Lower lobe of right lung (tissue), 2 donors: ENCODE measurements at places on chromosomes 6 and 20. TPM values are rescaled to one million over a fixed set of nuclear protein-coding genes. Genes with fewer than 3 reads are reported as not detected.

DNA sequence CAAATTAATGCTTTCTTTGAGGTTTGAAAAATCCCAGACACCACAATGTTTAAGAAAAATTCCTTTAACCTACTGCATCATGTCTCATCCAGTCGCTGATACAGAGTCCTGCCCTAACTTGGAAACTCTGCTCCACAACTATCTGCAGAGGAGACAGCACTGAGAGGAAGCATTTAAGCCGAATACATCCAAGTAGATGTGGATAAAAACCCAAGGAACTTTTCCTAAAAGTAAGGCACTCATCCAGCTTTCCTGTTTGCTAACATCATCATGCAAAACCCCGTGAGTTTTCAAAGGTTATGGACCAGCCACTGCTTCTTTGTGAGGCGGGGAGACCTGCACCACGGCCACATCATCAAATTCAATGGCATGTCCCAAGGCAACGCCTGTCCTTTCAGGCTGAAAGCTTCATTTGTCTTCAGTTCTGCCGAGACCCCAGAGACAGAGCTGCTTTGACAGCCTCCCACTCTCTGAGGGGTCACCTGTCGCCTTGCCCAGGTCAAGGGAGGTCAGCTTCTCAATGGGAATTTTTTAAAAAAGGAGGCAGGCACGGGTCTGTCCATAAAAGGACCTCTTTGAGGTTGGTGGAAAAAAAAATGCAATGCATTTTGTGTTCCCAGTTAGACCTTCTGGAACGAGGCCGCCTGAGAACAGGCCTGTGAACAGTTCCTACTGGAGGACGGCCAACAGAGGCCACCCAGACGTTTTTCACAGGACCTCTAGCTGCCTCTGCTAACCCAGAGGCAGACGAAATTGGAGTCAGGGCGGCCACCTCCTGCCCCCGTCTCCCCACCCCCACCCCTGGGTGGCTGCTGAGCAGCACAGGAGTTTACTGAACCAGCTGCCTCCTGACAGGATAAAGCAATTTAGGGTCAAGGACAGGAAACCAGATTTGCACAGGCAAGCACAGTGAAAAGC, 142.5 kb upstream of the HDDC2 start:
- no peak overlapping the region for H3K27ac ChIP-seq
- H3K27me3 ChIP-seq: no peaks in the 10 kb centered on the region
- H3K4me3 ChIP-seq: no peak overlapping the region

SCGN gene
- not detected for total RNA-seq

DNA sequence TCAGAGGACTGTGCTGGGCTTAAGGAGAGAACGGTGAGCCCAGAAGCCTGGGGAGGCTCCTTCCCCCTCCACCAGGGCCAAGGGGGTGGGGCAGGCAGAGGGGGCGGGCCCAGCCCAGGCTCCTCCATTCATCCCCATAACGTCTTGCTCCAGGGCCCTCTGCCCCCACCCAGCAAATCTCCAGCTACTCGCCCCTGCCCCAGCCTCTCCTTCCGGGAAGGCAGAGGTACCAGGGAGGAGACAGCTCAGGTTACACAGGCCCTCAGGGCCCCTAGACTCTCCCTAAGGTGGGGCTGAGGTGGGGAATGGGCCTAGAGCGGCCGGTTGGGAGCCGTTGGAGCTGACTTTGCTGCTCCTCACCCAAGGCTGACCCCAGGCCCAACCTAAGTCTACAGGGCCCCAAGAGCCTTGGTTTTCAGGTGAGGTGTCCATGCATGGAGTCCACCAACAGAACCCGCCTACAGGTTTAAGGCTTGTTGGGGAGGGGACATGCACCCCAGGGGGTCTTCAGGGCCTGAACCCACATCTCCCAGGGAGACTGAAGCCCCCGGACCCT, 1.2 kb downstream of the LAMA5 start:
- H3K4me1 ChIP-seq: peaks cover 92% of the 10 kb centered on the region
- peaks cover 11% of the 10 kb centered on the region for H3K27me3 ChIP-seq

DNA sequence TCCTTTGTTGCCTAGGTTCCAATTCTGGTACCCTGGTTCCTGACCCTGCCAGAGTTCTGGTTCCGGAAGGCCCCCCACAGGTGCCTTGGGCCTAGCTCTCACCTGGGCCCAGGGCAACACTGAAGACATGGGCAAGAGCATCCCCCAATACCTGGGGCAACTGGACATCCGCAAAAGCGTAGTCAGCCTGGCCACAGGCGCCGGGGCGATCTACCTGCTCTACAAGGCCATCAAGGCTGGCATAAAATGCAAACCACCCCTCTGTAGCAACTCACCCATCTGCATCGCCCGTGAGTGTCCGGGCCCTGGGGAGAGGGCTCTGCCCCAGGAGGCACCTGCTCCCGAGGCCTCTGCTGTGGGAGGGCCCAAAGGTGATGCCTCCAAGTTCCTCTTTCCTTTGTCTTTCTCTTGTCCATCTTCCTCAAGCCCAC, at the start of gene ARMC12:
ARMC12 (plus strand) TSS at position 51 of the 431 bp plus-strand sequence; CDS start at position 128, 77 bp downstream.
- H3K36me3 ChIP-seq: no peaks in the 10 kb centered on the region
- H3K27me3 ChIP-seq: no peaks in the 10 kb centered on the region
- H3K4me3 ChIP-seq: no peak within 1 kb of the TSS
- peaks cover 35% of the 10 kb centered on the region for H3K4me1 ChIP-seq
- no peak within 1 kb of the TSS for H3K27ac ChIP-seq

GRCh38 chr20:62310757-62311121, 7.9 kb downstream of the ADRM1 start:
- DNase-seq: no peak
- H3K4me3 ChIP-seq: no peak overlapping the region
- no peak overlapping the region for H3K27ac ChIP-seq

KIF6 gene
- total RNA-seq: 2.5 TPM

DNA sequence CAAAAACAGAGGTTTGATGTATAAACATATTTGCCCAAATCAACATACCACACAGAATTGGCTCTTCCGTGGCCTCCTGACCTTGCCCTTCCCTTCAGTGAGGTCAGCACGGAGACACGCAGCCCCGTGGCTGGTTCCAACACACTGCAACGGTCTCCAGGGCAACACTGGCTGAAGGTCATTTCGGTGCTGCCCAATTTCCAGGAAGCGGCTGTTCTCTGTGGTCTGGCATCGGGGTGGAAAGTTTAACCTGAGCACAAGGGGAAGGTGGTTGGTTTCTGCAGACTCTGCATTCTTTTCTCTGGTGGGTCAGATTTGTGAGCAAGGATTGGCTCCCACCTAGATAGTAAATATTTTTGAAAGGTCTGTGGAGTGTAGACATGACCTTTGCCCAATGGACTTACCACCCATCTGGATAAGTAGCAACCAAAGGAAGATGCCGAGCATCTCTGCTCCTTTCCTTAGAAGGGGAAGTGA, 177.6 kb upstream of the PHACTR1 start:
- H3K36me3 ChIP-seq: no peaks in the 10 kb centered on the region
- H3K27ac ChIP-seq: no peak overlapping the region
- H3K4me3 ChIP-seq: no peak overlapping the region
- no peaks in the 10 kb centered on the region for H3K27me3 ChIP-seq

- no peaks in the 10 kb centered on the region for H3K36me3 ChIP-seq
- no peak overlapping the region for H3K4me3 ChIP-seq
Measured at GRCh38 chr6:9398767-9399373, 963.5 kb upstream of the SLC35B3 start.

GRCh38 chr6:149211046-149211571, 106.4 kb upstream of the TAB2 start:
- H3K4me3 ChIP-seq: no peak overlapping the region
- H3K4me1 ChIP-seq: peaks cover 10% of the 10 kb centered on the region
- H3K36me3 ChIP-seq: no peaks in the 10 kb centered on the region

DNA sequence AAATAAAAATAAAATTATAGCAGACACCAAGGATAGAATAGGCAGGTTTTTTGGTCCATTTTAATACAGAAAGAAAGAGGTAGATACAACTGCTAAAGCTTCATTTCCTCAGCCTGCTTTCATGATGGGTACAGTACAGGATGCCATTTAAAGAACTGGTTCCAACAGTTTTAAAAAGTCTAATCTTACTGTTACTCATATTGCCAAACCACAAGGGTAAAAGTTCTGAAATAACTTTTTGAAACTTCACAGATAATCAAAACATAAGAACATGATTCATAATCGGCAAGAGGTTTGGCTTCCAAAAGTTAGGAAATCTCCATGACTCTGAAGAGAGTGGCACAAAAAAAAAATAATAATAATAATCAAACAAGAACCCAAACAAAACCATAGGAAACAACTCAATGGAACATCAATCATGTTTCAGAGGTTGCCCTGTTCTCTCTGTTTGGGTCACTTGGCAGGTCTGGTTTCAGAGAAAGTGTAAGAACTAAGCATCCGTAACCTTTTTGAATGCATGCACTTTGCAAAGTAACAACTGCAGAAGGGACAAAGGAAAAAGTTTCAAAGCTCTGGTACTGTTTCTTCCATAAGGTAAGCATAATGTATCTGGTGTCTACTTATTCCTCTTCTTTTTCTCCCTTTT, 79.7 kb downstream of the SMLR1 start:
- no peak overlapping the region for H3K27ac ChIP-seq
- DNase-seq: no peak
- no peaks in the 10 kb centered on the region for H3K27me3 ChIP-seq
- H3K4me3 ChIP-seq: no peak overlapping the region
- no peaks in the 10 kb centered on the region for H3K4me1 ChIP-seq
- H3K36me3 ChIP-seq: no peaks in the 10 kb centered on the region

FAM209B gene
- total RNA-seq: 0.59 TPM

DNA sequence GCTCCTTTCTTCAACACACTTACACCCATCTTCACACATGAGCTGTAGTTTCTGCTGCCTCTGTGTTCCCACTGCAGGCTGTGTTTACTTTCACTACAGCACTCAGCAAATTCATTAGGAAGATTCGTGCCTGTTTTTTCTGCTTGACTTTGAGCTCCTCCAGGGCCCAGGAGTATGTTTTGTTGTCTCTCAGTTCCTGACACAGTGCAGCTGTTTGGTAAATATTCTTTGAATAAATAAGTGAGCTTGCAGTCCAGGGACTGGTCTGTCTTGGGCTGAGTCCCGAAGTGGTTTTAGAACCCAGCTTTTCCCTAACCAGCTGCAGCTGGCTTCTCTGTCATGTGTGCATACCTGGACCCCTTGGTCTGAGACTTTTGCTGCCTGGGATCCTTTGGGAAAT, 46.6 kb upstream of the CCN6 start:
- no peak overlapping the region for H3K4me3 ChIP-seq
- no peaks in the 10 kb centered on the region for H3K27me3 ChIP-seq
- H3K27ac ChIP-seq: no peak overlapping the region

DNA sequence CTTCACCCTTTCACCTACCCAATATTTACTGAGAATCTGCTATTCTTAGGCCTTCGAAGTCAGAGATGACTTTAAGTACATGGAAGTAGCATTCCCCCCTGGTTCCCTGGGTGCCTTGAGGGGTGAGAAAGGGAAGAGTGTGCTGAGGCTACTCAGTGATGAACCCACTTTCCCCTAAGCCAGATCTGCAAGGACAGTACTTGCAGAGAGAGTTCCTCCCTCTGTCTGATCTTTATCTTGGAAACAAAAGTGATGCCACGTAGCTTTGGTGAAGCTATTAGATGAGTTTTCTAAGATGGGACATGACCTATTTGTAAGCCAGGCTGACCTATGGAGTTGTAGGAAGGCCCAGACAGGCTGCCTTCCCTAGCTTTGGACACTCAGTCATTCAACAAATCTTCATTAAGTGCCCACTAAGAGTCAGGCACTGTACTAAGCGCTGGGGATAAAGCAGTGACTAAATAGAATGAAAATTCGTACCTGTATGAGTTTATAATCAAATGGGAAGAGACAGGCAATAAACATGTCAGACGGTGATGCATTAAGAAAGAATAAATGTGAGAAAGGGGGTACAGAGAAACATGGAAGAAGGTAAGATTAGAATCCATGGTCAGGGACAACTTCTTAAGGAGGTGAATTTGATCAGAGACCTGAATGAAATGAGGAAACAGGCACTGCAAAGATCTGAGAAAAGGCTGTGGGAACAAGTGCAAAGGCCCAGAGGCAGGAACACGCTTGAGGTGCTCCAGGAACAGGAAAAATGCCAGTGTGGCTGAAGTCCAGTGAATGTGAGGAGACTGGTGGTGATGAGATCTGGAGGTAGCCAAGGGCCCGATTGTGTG, 42.2 kb downstream of the BCL2L1 start:
- no peak for DNase-seq
- H3K4me3 ChIP-seq: no peak overlapping the region
- peak overlapping the region; percentile 3 for H3K27ac ChIP-seq

PI3 gene
- total RNA-seq: 9.2 TPM

DNA sequence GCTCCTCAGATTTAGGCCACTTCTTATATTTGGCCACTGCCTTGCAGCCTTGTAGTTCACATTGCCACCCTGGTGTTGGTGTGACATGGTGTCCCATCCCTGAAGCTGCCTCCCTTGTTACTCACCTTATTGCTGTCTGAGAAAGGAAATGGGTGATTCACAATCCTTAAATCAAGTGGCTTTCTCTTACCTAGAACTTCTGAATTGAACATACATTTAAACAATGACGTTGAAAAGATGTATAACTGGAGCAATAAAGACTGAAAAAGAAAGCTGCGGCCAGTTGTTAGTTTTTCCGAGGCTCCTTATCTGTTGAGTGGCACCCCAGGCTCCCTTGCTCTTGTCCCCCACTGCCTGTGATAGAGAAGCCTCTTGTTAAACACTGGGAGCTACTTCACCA, 28.8 kb upstream of the GNRH2 start:
- H3K27ac ChIP-seq: no peak overlapping the region
- no peaks in the 10 kb centered on the region for H3K4me1 ChIP-seq
- H3K36me3 ChIP-seq: peaks cover 60% of the 10 kb centered on the region
